ENCODE measurements at places on chromosomes 3 and 15.

- no peak for DNase-seq
These were observed 28.5 kb upstream of the KCNMB2 start for GRCh38 chr3:178507507-178508442.

DNA sequence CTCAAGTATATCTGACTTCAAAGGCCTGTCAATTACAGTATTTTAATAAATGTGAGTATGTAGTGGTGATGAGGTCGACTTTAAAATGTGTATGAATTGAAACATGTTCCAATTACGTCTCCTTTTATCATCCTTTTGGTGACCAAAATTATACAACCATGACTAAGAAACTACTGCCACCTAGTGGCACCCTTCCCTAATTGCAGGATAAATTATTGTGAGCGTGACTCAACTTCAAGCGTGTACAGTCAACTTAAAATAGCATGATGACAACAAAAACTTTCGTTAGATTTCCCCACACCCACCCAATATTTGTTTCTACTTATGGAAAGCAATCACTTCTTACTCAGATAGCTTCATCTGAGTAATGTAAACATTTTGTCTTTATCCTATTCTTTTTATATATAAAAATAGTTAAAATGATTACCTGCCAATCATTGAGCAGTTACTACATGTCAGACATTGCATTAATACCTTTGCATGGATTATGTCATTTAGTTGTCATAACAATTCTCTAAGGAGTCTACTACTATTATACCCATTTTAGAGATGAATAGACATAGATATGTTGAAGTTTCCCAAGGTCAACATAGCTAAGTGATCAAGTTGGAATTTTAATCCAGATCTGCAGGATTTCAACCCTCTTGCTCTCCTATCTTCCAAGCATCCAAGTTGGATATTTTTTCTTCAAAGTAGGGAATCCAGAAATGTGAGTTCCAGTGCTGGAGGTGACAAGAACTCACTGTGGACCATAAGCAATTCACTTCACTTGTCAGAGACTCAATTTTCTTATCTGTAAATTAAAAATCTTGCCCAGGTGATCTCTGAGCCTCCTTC, 106.0 kb downstream of the MEX3B start:
- peak; percentile 53 for DNase-seq

GRCh38 chr15:53202876-53203275, 412.7 kb upstream of the ONECUT1 start:
- no peak for DNase-seq

GRCh38 chr3:73121669-73122331, 60.3 kb downstream of the EBLN2 start:
- no peak for DNase-seq

DNA sequence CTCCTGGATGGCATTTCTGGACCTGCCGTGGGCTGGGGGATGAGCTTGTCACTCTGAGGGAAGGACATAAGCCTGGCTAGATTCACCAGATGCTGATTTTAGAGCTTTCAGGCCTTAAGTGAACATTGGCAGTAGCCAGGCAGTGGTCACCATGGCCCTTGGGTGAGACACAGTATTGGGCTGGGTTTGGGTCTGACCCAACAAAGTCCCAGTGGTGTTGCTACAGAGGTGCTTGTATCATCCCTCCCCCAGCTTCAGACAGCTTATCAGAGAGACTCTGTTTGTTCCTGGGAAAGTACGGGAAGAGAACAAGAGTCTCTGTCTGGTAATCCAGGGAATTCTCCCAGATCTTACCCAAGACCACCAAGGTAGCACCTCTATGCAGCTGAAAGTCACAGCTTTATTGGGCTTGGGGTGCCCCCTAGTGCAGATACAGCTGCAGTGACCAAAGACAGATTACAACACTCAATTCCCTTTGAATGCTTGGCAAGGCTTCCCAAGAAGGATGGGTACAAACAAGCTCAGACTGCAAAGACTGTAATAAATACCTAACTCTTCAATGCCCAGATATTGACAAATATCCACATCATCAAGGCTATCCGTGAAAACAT, 9.8 kb upstream of the RUVBL1 start:
- DNase-seq, result no peak

- DNase-seq, result no peak
These were observed 13.3 kb downstream of the CHST13 start for GRCh38 chr3:126537116-126537729.

DNA sequence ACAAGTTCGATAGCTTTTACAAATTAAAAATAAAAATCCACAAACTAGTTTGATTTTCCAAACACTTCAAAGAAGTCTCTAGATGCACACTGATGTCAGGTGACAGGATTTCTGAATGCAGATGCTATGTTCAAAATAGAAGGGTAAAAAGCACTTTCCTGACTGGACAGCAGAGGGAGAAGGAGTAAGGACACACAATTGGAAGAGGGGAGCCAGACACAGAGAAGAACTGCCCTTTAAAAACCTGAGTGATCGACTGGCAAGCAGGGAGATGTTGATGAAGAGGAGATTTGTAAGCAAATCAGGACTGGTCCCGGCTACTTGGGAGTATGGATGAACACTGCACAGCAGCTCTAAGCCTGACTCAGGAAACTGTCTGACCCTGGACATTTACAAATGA, 612.8 kb downstream of the MAGI1 start:
- DNase-seq, result no peak

DNA sequence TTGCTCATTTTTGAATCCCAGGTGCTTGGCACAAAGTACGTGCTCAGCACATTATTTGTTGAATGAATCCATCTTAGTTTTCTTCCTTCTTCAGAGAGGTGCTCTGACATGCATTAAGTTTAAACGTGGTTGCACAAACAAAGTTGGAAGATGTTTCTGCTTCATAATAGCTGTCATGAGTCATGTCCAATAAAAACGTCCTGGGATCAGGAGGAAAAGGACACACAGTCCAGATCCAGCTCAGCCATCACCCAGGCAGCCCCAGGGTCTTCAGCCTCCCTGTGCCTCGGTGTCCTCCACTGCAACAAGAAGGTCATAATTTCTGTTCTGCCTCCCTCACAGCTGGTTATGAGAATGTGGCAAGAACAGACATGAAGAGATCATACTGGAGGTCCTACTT, 55.4 kb downstream of the CCNL1 start:
- no peak for DNase-seq

DNA sequence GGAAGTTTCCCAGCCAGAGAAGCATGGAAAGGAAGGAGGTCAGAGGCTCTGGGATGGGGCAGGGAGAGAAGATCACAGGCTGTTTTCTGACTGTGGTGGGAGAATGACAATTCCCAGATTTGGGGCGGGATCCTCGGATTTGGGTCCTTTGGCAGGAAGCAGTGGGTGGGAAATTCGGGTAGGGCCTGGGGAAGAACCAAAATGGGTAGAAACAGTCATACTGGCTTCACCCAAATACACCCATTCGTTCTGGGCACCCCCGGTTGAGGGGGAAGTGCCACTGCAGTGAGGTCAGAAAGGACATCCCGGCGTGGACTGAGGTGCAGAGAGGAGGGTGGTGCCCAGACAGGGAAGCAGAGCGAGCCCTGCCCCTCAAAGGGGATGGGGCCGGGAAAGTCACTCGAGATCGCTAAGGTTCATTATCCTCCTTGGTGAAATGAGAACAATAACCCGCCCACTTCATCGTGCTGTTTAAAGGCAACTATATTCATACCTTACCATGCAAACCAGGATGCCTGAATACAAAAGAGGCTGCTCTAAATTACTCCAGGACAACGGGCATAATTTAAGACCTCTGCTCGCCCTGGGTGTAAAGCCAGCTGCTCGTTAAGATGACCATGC, 28.8 kb downstream of the TNK2 start:
- no peak for DNase-seq

GRCh38 chr3:43221076-43221475, 65.3 kb upstream of the SNRK start:
- no peak for DNase-seq

DNA sequence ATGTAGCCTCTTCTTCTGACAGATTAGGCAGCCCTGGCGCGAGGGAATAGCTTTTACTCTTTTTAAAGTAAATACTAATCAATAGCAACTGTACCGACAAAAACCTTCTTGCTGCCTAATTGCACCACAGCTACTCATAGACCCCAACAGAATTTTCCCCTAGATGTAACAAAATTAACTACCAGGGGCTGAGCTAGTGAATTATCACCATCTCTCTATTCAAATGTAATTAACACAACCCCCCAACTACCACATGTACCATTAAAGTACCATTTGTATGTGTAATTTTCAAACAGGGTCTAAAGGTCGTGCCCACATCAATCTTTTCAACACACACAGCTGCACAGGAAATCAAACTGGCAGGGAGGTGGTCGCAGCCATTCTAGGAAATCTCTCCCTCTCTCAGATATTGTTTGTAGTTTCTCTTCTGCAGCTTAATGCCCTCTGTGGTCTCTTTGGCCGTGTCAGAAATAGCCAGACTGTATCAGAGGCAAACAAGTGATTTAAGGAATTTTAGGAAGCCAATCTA, 322.9 kb downstream of the RORA start:
- DNase-seq, result no peak

DNA sequence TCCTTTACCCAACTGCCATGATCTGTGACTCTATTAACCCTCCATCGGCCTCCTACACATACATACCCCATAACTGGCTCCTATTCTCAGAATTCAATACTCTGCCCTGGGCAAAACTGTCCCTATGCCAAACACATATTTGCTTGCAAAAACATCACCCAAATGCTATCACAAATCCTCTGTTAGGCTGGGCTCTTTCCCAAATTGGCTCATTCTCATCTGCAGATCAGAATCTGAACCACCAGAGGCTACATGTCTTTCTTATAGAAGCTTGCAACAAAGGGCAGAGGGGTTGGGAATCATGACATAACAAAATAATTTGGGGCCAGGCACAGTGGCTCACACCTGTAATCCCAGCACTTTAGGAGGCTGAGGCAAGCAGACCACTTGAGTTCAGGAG, 45.4 kb upstream of the GOLM2 start:
- no peak for DNase-seq

GRCh38 chr3:150446470-150446977, 38.4 kb downstream of the TSC22D2 start:
- no peak for DNase-seq

GRCh38 chr3:10876661-10877060, 60.6 kb downstream of the SLC6A11 start:
- DNase-seq, result no peak

- no peak for DNase-seq
These were observed 36.6 kb downstream of the ATP6V1A start for GRCh38 chr3:113783463-113783862.

DNA sequence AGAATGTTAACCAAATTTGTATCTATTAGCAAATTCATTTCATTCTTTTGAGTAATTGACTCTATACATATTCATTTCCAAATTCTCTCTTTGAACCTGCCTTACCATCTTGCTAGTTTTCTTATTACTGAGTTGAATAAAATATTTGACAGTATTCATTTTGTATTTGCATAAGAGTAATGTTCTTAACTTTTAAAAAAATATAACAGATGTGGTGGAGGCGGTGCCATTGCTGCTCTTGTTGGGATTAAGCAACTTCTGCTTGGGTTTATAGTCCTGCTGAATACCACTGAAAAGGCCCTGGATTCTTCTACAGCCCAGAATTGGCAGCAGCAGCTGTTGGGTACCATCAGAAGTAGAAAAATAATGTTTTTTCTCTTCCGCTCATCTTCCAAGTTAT, 148.9 kb upstream of the PEX5L start:
- DNase-seq, result no peak

DNA sequence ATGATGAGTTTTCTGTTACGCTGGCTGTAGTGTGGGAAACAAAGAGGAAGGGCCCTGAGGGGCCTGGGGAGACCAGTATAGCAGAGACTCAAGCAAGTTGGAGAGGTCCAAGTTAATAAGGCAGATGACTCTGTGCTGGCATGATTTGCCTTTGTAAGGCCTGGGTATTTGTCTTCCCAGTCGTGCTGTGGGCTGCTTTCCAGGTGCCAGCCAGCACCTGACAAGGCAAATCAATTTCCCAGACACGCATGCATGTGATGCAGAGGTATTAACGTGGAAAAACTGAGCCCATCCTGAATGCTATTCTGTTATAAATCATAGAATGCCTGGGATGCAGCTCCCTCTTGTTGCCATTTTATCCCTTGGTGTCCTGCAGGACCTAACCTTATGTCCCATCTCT, 175.6 kb downstream of the MFSD1 start:
- DNase-seq, result no peak

DNA sequence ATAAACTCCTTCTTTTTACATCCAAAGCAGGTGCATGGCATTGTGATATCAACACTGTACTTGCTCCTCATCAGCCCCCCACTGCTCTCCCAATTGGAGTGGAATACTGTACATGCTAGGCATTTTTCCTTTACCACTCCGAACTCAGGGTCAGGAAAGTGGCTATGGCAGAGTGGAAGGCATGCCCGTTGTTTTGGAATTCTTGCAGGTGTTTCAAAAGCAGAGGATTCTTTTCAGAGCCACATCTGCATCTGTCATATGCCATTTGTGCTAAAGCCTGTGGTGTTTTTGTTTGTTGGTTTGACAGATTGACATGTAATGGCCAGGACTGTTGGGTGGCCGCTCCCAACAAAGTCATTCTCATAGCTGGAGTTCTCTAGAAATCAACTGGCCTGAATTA, 41.7 kb downstream of the SOX2 start:
- DNase-seq, result no peak

GRCh38 chr15:66833371-66833770, 131.3 kb downstream of the SMAD6 start:
- DNase-seq, result no peak

DNA sequence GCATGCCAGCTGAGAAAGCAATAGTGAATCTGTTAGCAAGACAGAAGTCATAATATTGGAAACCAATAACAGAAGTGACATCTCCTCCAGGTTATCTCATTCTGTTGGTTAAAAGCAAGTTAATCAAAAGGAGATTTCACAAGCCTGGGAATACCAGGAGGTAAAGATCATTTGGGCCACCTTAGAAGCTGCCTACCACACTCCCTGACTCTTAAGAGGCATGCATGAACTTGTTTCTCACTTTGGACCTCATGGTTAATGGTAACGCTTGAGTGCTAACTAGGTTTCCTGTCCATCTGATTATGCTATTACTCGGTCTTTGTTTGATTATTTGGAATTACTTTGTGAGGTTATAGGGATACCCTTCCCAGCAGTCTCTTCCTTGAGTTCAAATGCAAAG, 650.8 kb upstream of the SGO1 start:
- no peak for DNase-seq

- DNase-seq, result no peak
These were observed 356.0 kb downstream of the SHQ1 start for GRCh38 chr3:72492240-72492639.

GRCh38 chr3:197599089-197599765, 43.5 kb upstream of the BDH1 start:
- peak; percentile 88 for DNase-seq

DNA sequence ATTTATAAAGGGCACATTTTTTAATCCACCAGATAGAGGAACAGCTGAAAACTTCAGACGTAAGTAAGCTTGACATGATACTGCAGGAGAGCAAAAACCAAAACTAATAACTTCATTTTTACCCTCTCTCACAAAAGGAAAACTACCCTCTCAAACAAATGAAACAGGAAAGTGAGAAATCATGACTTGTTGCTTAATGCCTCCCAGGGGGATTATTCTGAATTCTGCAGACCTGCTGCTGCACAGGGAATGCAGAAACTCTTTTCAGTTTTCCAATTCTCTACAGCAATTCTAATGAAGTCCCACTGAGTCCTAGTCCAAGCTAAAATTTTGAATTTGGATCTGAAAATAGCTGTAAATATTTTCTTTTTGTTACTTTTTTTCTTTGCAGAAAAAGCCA, 637.1 kb upstream of the CCDC54 start:
- no peak for DNase-seq

Measured in H1 (cell line).